ENCODE measurements at places on chromosomes 13 and 19. TPM values are rescaled to one million over a fixed set of nuclear protein-coding genes. Genes with fewer than 3 reads are reported as not detected.

DNA sequence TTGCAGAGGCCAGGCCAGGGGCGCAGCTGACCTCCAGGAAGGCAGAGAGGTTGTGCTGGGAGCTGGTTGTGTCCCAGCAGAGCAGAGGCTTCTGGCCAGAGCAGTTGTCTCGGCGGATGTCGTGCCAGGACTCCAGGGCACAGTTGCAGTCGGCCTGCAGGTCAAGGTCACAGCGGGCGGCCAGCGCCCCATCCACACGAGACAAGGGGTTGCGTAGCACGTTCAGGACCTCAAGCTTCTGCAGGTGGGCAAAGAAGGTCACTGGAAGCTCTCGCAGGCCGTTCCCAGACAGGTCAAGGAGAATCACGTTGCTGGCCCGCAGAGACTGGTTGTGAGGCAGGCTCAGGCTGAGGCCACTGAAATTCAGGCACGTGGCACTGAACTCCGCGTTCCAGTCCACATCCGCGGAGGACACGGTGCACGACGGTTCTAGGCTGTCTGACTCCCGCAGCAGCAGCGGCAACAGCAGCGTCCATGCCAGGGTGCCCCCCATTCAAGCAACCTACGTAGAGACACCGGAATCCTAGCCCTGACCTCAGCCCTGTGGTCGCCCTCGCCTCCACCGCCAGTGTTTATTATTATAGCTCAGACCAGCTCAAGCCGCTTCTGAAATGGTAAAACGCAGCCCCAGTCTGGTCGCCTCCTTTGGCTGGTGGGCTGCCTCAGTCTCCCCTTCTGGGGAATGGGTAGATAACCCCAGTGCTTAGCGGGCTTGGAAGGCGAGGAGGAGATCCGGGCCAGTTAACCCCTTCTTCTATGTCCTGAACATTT lies 766 bp downstream of the LRRC25 start:
- DNase-seq = no peak

GRCh38 chr13:51849145-51850101 lies 4.4 kb upstream of the TMEM272 start:
- DNase-seq = no peak

DNA sequence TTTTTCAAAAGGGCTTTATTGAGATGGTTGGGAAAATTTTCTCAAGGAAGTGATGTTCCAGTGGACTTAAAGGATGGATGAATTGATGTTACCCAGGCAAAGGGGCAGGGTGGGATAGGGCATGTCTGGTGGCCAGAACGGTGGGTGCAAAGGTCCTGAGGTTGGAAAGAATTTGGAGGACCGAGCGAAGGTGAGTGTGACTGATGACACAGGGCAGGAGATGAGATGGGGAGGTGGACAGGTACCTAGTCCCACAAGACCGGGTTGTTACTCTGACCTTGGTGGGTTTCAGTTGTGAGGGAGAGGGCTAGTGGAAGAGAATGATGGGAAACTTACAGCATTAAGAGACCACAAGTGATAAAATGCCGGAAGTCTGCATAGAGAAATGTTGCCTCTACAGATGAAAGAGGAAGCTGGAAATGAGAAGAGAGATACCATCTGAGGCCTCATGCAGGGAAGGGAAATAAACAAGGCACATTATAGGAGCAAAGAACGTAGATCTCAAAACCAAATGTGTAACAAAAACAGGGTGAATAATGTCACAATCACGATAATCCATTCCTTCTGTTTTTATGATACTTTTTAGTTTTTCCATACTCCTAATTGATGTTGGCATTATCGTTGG lies 4.5 kb downstream of the ADGRE1 start:
- no peak for DNase-seq

- DNase-seq = no peak
Measured at GRCh38 chr19:37078717-37079032, 442 bp downstream of the ZNF420 start.

- no peak for DNase-seq
Measured at GRCh38 chr13:34900288-34900739, 41.8 kb upstream of the NBEA start.

DNA sequence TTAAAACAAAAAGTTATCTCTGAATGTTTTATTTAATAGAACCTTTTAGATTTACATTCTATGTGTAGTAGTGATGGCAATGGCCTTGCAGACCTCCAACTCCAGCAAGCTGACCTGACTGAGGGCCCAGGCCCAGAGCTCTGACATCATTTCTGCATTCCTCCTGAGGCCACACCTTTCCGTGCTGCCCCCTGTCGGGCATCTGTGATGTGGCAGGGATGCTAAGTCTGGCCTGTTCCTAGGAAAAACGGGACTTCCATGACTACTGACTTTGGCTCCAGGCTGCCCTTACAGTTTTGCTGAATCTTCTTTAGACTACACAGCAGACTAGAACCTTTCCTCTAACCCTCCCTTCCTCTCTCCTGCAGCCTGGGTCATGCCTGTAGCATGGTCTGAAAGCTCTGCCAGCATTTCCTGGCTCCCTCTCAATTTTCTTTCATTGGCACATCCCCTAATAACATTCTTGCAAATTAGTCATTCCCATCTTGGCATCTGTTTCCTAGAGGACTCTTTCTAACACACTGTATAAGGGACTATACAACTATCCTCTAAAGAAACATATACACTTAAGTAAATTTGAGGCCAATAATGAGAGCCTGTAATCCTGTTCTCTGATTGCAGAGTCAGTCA lies 249.1 kb downstream of the GPC5 start:
- DNase-seq = peak; percentile 74

GRCh38 chr13:35255241-35255640 lies 221.2 kb downstream of the MAB21L1 start:
- DNase-seq = no peak

DNA sequence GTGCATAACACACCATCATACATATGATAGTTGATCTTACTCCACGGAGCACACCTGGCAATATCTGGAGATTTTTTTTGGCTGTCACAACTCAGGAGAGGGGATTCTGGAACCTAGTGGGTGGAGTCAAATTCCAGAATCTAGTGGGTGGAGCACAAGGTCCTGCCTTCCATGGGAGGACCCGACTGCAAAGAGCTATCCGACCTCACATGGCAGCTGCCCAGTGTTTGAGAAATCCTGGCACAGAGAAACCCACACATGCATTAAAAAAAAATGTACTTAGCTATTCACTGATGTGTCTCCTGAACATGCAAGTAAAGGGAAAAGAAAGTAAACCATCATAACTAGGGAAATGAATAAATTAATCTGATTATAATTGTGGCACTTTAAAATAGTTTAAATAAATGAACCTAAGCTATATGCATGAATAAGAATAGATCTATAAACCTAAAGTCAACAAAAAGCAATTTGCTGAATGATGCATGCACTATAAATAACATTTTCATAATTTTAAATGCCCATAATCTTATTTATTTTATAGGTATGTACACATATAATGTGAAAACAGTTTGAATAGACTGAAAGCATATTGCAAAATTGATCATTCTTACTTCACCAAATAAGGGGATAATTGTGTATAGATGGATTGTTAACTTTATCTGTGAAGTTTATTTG lies 300.3 kb downstream of the MYO16 start:
- DNase-seq = peak; percentile 16

DNA sequence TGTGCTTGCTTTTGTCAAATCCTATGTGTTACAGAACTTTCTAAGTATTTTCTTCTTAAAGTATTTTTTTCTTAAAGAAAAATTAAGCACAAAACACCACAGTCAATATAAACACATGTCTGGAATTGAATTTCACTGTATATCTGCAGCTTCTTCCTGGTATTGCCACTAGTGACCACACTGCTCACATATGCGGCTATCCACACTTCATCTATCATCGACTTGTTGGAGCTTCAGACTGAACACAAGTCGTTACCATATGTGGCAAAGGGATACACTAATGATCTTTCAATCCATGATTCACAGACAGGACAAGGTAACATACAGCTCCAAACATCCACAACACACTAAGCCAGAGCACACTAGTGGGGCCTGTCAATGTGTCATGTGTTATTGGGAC lies 498.4 kb upstream of the ARGLU1 start:
- no peak for DNase-seq

- DNase-seq = no peak
Measured at GRCh38 chr19:49355909-49356353, 6.3 kb downstream of the TEAD2 start.

DNA sequence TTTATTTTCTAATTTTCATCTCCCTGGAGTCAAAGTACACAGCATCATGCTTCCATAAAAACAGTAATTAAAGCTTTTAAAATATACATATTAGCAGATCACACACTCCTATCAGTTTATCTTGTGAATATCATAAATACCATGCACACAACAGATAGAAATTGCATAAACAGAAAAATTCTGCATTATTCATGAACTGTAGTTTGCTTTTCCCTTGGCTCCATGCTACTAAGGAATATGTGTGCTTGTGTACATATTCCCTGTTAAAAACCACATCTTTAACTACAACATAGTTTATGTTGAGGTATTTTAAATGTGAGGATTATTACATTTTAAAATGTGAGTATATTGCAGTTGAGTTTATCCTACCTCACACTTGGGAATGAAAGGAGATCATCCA lies 193.5 kb downstream of the FGF14 start:
- DNase-seq = no peak

- no peak for DNase-seq
Measured at GRCh38 chr13:110444226-110444653, 117.3 kb downstream of the RAB20 start.

DNA sequence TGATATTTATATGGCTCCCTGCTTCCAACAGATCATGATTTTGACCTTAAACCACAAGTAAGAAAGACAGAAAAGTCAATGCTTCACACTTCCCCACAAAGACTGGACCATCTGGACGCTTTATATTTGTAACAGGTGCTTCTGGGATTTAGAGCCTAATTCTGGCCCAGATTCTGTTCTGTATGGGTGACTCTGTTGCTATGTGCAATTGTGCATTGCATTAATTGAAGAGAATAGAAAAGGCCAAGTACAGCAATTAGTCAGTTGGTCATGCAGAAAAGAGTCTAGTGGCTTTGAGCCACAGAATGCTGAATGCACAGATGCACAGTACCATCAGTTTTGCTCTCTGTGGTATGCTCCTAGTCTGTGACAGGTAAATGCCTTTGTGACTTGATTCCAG lies 657.4 kb upstream of the ATXN8OS start:
- no peak for DNase-seq

DNA sequence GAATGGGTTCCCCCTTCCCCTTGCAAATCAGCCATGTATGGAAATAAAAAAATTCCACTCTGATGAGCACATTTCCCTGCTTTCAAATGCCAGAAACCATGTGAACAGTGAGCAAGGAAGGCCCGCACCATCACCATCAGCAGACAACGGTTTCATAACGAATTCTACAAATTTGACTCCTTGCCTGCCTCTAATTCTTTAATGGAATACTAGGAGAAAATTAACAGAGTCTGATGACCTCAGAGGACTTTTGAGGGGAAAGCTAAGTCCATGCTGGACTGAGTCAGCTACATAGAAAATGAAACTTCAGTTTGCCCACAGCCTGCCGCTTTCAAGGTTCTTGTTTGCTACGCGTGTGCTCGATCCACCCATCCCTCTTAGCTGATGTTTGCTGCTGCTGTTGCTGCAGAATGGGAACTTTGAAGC lies 46.7 kb upstream of the KL start:
- DNase-seq = peak; percentile 14

GRCh38 chr19:9729162-9729561 lies 39.4 kb downstream of the ZNF846 start:
- no peak for DNase-seq

GRCh38 chr19:32238076-32238475 lies 107.3 kb upstream of the ZNF507 start:
- no peak for DNase-seq

- no peak for DNase-seq
Measured at GRCh38 chr13:112467236-112467635, 91.1 kb downstream of the SPACA7 start.

DNA sequence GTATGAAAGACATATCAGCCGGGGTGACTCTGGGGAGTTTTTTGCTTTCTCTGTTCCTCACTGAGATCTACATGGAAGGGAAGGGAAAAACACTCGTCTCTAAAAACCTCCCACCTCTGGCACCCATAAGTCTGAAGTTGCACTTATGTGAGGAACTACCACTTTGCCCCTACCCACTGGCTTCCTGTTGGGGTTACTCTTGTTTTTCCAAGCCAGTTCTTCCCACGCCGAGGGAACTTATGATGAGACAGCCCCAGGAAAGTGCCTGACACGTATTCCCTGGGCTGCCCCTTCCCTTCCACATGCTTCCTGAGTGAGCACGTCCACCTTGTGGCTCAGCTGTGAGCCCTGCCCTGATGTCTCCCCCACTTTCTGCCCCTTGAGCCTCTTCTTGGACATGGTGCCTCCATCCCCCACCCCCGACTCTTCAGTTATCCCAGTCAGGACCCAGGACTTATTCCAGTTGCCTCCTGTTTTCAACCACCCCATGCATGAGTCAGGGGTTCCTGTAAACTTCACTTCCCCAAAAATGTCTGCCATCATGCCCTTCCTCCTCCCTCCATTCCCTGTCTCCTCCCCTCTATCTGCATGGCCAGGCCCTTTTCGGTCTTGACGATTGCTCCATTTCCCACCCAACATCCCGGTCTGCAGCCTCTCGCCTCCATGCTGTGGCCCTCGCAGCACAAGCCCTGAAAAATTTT lies 5.1 kb upstream of the SIGLEC7 start:
- DNase-seq = peak; percentile 52

POSTN gene
- total RNA-seq = not detected

HS6ST3 gene
- total RNA-seq = 0.45 TPM

KCNN4 gene
- 108 TPM for total RNA-seq

MBD3 gene
- total RNA-seq = 186 TPM

SLC35E1 gene
- 31.0 TPM for total RNA-seq

KHSRP gene
- 207 TPM for total RNA-seq

STAP2 gene
- 3.6 TPM for total RNA-seq

Measured in HT1080 (cell line).